CD8-positive, alpha-beta memory T cell (primary cell): ENCODE measurements at places on chromosomes 3 and 15. TPM values are rescaled to one million over a fixed set of nuclear protein-coding genes. Genes with fewer than 3 reads are reported as not detected.
A peak's percentile ranks its signal among the peaks of the same experiment; 100 is the strongest.

The CHRM5 gene
- total RNA-seq: not detected

DNA sequence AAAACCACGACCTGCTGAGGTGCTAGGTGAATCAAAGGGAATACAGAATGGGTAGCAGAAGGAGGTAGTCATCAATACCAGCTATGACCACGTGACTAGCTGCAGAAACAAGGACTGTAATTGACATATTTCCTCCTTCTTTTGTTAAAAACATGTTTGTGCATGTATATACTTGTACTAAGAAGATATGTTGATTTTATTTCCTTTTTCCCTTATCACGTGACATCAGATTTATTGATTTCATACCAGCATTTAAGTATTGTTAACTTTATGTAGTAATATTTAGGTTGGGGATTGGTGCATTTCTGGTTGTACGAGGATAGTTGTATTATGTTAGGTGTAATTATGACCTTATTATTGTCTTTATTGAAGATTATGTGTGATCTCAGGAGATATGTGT lies 36.2 kb downstream of the PEX5L start:
- DNase-seq: no peak
- H3K4me1 ChIP-seq: no peaks in the 10 kb centered on the region
- H3K36me3 ChIP-seq: no peaks in the 10 kb centered on the region
- no peaks in the 10 kb centered on the region for H3K27me3 ChIP-seq
- no peak overlapping the region for H3K4me3 ChIP-seq
- H3K27ac ChIP-seq: no peak overlapping the region

- no peaks in the 10 kb centered on the region for H3K36me3 ChIP-seq
- H3K4me1 ChIP-seq: no peaks in the 10 kb centered on the region
- no peak overlapping the region for H3K4me3 ChIP-seq
- H3K27ac ChIP-seq: no peak overlapping the region
- no peak for DNase-seq
Observed at GRCh38 chr3:30480587-30480986, 125.8 kb upstream of the TGFBR2 start.

- no peak overlapping the region for H3K27ac ChIP-seq
- H3K36me3 ChIP-seq: no peaks in the 10 kb centered on the region
- no peaks in the 10 kb centered on the region for H3K4me1 ChIP-seq
Observed at GRCh38 chr15:22780267-22780666, 6.2 kb upstream of the NIPA1 start.

DNA sequence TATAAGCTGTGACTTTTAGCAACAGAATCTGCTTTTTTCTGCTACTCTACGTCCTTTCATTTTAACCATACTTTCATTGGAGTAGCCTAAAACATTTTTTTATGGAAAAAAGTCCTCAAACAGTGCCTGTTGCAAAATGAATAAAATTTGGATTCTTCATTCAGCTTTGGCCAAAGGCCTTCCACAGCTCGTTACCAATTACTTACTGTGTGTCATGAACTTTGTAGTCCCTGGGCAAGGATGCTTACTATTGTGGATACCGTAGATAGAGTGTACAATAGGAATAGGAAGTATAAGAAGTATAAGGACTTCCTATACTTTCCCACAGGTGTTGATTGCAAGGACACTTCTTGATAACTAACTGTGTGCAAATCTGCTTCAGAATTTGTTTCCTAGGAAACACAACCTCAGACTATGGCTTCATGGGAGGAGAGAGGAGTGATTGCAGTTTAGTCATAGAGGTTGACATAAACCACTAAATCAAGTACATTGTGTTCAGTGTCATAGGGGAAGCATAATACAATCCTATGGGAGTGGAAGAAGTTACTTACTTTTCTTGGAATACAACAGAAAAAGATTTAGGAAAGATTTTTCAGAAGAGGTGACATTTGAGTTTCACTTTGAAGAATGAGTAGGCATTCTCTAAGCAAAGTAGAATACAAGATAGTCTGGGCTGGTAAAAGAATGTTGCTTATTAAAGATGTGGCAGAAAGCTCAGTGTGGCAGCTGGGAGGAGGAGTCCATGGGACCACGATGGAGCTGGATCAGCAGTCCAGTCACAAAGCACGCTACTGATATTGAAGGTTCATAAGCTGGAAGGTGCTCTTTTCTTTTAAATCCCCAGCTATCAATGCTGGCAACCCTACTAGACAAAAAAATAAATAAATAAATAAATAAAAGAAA lies 309.7 kb upstream of the TPRG1 start:
- H3K36me3 ChIP-seq: no peaks in the 10 kb centered on the region
- no peaks in the 10 kb centered on the region for H3K27me3 ChIP-seq
- no peak for DNase-seq

GRCh38 chr3:30222441-30222840 lies 384.0 kb upstream of the TGFBR2 start:
- H3K4me3 ChIP-seq: no peak overlapping the region
- DNase-seq: no peak
- no peaks in the 10 kb centered on the region for H3K27me3 ChIP-seq
- no peaks in the 10 kb centered on the region for H3K36me3 ChIP-seq
- peaks cover 3% of the 10 kb centered on the region for H3K4me1 ChIP-seq
- H3K27ac ChIP-seq: no peak overlapping the region

The GOLGA6A gene
- total RNA-seq: 0.07 TPM

DNA sequence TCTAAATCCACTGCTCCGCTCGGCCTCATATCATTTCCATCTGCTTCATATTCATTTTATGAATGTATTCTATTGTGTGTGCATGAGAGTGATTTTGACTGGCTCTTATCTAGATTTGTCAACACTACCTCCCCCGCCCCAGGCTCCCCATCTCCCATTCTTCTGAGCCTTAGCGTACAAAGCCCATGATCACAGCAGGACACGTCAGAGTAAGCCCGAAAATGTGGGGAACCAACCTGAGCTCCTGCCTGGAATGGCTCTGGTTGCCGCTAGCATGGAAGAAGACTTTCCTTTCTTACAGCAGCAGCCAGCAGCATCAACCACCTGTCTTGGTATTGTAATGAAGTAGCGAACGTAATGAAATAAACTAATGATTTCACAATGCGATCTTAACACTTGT lies 61.4 kb downstream of the GABRB3 start:
- no peak overlapping the region for H3K4me3 ChIP-seq
- H3K27ac ChIP-seq: no peak overlapping the region
- H3K4me1 ChIP-seq: no peaks in the 10 kb centered on the region
- H3K36me3 ChIP-seq: no peaks in the 10 kb centered on the region

DNA sequence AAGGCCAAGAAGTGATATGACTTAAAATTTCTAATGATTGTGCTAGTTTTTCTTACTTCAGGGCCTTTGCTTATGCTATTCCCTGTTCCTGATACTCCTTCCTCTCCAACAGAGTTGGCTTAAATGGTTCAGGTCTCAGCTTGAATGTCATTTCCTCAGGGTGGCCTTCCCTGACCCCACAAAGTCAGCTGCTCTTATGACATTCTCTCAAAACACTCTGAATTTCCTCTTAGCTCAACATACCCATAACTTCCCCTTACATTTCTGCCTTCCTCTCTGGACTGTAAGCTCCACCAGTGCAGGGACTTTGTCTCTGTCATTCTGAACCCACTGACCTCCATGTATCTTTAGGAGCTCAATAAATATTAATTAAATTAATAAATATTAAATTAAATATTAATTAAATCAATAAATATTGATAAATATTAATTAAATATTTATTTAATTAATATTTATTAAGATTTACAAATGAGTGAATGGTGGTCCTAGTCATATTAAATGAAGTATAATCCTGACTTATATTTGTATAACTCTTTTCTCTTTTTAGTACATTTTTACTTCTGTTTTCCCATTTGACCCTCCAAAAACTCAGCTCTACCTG lies 17.9 kb upstream of the TMCC1 start:
- H3K4me1 ChIP-seq: no peaks in the 10 kb centered on the region
- no peak overlapping the region for H3K4me3 ChIP-seq
- H3K27ac ChIP-seq: no peak overlapping the region
- H3K36me3 ChIP-seq: no peaks in the 10 kb centered on the region

DNA sequence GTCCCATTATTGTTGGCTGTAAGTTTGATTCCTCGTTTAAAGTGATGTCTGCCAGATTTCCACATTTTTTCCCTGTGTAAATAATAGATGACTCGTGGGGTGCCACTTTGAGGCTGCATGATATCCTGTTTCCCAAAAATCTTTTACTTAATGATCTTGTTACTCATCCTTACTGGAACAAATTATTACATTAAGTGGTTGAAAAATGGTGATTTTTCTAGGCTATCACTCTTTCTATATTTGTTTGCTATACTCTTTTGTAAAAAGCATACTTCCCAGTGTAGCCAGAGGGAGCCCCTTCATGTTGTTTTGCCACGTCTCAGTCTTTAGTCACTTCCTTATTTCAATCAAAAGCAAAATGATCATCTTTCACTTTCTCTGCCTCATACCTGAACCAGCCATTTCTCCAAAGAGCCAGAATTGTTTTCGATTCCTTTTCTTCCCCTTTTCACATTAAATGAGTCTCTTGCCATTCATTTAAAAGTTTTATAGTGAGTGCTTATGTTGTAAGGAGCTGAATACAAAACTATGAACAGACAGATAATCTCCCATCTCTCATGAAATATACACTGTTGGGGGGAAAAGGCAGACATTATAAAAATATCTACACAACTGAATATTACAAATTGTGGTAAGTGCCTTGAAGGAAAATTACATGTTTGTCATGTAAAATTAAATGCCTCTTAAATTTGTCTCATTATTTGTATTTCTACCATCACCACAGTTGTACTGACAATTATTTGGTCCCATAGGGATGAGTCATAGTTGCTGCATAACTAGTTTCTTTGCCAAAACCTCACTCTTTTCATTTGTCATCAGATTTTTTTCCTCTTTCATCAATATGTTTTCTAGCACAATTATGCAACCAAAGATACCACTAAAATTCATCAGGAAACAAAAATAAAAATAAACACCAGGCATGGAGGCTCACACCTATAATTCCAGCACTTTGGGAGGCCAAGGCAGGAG lies 41.5 kb downstream of the ADGRG7 start:
- no peak overlapping the region for H3K27ac ChIP-seq
- H3K4me3 ChIP-seq: no peak overlapping the region
- no peaks in the 10 kb centered on the region for H3K4me1 ChIP-seq
- no peaks in the 10 kb centered on the region for H3K36me3 ChIP-seq
- peak; percentile 3 for DNase-seq

- H3K4me1 ChIP-seq: no peaks in the 10 kb centered on the region
- no peaks in the 10 kb centered on the region for H3K36me3 ChIP-seq
- H3K4me3 ChIP-seq: no peak overlapping the region
- H3K27ac ChIP-seq: no peak overlapping the region
- DNase-seq: no peak
- no peaks in the 10 kb centered on the region for H3K27me3 ChIP-seq
Observed at GRCh38 chr15:67359431-67360079, 105.0 kb downstream of the IQCH start.

DNA sequence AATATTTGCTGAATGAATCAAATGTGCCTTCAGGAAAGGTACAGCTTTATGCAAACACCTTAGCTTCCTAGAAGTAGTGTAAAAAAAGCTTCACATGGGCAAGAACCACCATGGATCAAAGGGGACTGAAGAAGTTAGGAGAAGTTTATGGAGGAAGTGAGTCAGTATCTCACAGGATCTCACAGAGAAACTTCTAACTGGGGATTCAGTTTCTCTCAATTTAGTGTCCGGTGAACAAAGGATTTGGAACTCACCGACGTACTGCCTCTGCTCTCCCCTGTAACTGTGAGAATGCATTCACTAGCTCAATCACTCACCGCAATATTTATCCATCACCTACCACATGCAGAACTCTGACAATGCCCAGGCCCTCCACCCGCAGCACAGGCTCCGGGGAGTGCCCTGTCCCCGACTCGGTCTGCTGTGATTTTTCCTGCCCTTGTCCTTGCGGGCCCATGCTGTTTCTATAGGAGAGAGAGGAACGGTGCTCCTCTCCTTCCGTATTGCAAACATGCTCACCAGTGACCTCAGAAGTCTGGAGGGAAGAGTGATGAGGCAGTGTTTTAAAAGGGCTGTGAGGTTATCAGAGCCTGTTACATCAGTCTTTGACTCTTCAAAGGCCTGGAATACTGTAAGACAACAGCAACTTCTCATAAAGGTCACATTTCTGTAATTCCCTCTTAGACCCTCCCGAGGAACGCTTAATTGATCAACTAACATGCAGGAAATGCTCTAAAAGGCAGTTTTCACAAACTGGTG lies 222.5 kb upstream of the ICE2 start:
- H3K27ac ChIP-seq: no peak overlapping the region
- no peak overlapping the region for H3K4me3 ChIP-seq
- DNase-seq: no peak
- H3K4me1 ChIP-seq: peaks cover 11% of the 10 kb centered on the region
- H3K36me3 ChIP-seq: no peaks in the 10 kb centered on the region

DNA sequence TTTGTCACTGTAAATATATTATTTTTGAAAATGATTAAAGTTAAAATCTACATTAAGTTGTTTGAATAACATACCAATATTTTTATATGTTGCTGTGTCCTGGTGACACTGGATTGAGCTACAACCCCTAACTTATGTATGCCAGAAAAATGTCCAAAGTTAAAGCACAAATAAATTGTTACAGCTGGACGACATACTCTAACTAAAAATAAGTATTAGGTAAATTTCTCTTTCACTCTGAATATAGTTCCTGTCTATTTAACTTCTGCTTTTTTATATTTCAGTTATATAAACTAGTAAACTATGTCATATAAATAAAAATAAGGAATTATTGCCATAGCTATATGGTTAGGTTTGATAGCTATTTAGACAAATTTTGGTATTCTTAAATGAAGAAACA lies 118.5 kb upstream of the SAMMSON start:
- no peaks in the 10 kb centered on the region for H3K27me3 ChIP-seq
- no peak overlapping the region for H3K4me3 ChIP-seq
- DNase-seq: no peak
- no peak overlapping the region for H3K27ac ChIP-seq
- H3K36me3 ChIP-seq: no peaks in the 10 kb centered on the region
- H3K4me1 ChIP-seq: no peaks in the 10 kb centered on the region

The PRR20G gene
- not detected for total RNA-seq

GRCh38 chr3:120420928-120421551 lies 29.8 kb downstream of the FSTL1 start:
- no peak overlapping the region for H3K27ac ChIP-seq
- DNase-seq: no peak
- H3K4me1 ChIP-seq: peaks cover 5% of the 10 kb centered on the region
- H3K36me3 ChIP-seq: no peaks in the 10 kb centered on the region

The CPEB1 gene
- total RNA-seq: 0.44 TPM
